Hindlimb muscle (tissue), 1 donor: ENCODE measurements at places on chromosomes 11 and 22.

DNA sequence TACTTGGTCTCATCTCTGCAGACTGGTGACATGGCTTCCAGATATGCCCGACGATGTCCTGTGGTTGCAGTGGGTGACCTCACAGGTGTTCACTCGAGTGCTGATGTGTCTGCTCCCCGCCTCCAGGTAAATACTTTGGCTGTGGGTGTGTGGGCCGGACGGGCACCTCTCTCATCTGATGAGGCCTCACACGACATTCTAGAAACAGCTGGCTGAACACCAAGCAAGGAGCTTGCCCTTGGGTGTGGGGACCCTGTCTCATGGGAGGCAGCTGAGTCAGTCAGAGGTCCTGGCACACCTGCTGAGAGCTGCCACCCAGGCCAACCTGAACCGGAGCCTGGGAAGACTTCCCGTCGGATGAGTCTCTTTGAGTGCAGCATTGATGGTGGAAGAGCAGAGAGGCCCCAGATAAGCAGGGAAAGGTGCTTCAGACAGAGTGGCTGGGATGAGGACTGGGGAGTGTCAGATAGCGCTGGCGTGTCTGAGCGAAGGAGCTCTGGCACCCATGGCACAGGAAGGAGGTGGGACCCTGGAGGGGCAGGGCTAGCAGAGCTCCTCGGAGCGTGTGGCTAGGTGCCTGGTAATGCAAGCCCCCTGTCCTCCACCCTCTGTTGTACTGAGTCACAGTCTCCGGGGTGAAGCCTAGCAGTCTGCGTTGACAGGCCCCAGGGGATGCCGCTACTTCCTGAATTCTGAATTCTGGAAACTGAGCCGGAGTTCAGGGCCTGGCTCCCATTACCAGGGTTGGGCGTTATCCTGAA, 10.4 kb upstream of the SAMM50 start:
- DNase-seq, result no peak

DNA sequence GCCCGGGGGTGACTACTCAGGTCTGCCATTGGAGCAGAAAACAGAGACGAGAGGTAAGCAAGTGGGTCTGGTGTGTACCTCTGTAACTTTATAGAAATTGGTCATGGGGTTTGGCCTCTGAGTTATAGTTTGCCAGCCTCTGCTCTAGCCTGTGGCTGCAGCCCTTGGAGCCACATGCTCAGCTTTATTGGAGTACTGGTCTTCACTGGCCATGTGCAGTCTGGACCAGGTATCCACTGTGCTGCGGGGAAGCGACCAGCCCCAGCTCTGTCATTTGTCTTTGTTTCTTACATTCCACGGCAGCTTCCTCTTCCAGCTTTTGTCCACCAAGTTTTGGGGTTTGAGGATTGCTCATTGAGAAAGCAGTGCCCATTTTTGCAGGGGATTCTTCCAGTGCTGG, 453.4 kb downstream of the TBC1D22A start:
- no peak for DNase-seq

- DNase-seq, result no peak
Observed at GRCh38 chr11:105911454-105911853, 110.6 kb downstream of the MSANTD4 start.

DNA sequence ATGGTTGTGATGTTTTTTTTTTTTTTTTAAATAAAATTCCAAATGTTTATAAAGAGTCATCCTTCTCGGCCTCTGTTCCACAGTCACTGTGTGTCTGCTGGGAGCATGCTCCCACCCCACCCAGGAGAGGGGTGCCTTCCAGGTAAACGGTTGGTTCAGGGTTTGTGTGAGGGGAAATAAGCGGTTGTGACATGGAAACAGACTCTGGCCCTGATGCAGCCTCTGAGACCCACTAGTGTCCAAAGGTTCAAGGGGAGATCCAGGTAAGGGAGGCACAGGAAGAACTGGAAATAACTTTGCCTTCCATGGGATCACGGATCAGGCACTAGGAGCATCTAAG, 6.0 kb upstream of the GAS2L1 start:
- no peak for DNase-seq

DNA sequence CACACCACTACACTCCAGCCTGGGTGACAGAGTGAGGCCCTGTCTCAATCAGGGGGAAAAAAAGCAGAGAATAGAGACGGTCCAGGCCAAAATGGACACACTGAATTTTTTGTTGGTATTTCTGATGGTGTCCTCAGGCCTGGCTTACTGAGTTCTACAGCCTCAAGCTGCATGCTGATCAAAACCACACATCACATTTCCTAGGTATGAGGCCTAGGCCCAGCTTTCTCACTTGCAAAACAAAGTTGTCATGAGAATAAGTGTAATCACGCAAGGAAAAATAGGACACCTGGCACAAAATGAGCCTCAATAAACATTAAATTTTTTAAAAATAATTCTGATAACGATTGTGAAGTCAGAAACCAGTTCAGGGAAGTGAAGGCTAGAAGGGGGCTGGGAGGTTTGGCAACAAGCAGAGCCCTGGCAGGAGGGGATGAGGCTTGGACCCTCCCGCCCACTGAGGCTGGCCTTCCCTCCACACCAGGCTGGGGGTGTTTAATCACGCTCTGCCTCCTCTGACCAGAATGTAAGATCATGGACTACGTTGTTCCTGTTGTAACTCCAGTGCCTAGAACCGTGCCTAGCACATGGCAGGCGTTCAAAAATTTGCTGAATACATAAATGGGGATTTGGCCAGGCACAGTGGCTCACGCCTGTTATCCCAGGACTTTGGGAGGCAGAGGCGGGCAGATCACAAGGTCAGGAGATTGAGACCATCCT, 18.1 kb downstream of the PACSIN2 start:
- DNase-seq, result no peak

- DNase-seq, result no peak
Observed at GRCh38 chr11:102564110-102564509, 33.6 kb upstream of the MMP7 start.

- no peak for DNase-seq
Observed at GRCh38 chr11:86753459-86753858, 46.9 kb upstream of the PRSS23 start.

GRCh38 chr22:44396021-44396726, 83.4 kb upstream of the SHISAL1 start:
- no peak for DNase-seq

- DNase-seq, result no peak
Observed at GRCh38 chr22:25883482-25884033, 141.6 kb downstream of the MYO18B start.

DNA sequence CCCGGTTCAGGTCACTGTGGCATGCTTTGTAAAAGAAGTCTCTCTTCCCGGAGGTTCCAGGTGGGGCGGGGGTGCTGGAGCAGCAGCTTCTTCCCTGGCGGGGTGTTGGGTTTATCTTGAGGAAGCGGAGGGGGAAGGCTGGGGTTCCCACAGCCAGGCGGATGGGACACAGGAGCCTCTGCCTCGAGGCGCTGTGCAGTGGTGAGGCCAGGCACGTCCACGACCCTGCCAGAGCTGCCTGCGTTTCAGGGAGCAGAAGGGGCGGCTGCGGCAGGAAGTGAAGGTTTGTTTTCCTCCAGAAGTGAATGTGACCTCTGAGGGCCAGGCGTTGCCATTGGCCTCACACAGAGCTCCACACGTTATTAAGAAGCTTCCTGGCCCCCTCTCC, 20.1 kb upstream of the ADORA2A start:
- no peak for DNase-seq

- no peak for DNase-seq
Observed at GRCh38 chr11:110991661-110992355, 253.7 kb upstream of the POU2AF2 start.

- DNase-seq, result no peak
Observed at GRCh38 chr22:24789516-24789915, 15.0 kb upstream of the PIWIL3 start.

DNA sequence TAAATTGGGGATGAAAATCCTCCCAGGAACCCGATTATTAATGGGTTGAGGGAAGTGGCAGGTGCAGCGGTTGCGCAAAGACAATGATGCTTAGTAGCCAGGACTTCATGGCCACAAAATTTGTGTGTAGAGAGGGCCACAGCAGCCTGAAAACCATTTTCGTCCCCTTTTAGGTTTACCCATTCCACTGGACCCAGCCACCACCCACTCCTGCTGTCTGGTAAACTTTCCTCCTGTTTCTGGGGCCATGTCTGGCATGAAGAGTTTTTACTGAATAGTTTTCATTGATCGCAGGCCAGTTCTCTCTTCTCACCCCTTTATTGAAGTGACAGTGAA, 69.5 kb upstream of the SYT13 start:
- DNase-seq, result no peak

- peak; percentile 56 for DNase-seq
Observed at GRCh38 chr22:30920407-30920806, 48.2 kb downstream of the MORC2 start.

DNA sequence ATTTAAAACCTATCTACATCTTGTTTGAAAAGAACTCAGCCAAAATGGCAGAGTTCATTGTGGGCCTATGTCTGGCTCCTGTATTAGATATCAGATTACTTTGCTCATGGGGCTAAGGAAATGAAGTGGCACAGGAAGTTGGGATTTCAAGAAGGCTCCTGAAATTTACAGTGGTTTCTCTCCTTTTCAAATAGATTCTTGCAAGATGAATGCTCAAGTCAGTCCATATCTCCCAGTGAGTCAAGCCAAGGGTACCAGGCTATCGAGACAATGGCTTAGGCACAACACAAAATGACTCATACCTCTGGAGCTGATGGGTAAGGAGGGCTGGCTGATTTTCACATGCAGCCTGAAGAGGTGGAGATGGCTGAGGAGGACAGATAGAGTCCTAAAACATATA, 24.1 kb upstream of the APOA1 start:
- DNase-seq, result no peak

- DNase-seq, result no peak
Observed at GRCh38 chr11:118290923-118291322, 13.6 kb upstream of the CD3E start.

DNA sequence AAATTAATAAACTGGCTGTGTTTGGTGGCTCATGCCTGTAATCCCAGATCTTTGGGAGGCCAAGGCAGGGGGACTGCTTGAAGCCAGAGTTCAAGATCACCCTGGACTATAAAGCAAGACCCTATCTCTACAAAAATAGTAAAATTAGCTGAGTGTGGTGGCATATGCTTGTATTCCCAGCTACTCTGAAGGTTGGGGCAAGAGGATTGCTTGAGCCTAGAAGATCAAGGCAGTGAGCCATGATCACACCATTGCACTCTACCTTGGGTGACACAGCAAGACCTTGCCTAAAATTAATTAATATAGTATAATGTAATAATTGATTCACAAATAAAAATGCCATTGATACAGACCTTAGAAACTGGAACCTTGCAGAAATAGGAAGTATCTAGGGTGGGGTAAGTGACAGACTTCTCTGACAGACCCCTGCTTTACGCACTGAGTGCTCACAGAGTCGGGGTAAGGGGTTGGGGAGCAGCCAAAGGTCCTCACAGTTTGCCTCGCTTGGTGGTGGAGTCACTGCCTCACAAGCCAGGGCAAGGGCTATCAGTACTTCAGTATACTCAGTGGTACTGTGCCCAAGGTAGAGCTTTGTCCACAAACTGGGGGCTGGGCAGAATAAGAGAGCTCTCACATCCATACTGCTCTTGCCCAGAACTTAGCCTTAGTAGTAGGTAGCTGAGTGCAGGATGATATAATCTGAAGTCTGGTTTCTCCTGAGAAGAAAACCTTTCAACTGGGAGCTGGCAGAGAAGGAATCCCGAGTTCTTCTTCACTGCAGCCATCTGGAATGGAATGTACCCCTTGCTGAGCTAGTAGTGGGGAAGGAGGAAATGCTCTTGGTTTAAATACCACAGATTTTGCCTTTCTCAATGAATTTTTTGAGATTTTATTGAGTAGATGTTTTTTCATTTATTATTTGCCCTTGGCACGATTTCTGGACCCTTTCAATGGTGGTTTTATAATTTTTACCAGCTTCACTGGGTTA, 65.5 kb downstream of the EMSY start:
- DNase-seq, result no peak

DNA sequence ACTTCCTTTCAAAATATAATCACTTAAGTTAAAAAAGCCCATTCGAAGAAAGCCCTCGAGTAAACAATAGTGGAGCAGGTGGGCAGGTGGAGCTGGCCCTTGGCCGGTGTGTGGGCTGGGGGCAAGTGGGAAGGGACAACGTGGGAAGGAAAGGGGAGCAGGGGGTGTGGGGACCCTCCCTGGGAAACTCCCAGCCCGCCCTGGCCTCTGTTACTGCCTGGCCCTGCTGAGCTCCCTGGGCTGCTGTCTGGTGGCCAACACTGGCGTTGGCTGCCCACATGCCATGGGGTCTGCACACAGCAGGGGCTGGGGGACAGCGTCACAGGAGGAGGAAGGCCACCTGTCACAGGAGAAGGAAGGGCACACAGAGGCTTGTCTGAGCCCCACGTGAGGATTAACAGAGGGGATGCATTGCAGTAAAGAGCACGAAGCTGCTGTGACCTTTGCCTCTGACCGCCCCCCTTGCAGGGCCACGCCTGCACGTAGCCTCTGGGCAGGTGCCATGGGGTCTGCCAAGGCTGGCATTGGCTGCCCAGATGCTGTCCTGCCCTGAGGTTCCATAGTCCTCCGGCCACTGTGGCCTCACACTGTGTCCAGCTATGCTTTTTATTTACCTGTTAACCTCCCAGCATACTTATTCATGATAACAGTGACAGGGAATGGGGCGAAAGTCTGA, 36.2 kb upstream of the CCDC188 start:
- DNase-seq, result no peak

DNA sequence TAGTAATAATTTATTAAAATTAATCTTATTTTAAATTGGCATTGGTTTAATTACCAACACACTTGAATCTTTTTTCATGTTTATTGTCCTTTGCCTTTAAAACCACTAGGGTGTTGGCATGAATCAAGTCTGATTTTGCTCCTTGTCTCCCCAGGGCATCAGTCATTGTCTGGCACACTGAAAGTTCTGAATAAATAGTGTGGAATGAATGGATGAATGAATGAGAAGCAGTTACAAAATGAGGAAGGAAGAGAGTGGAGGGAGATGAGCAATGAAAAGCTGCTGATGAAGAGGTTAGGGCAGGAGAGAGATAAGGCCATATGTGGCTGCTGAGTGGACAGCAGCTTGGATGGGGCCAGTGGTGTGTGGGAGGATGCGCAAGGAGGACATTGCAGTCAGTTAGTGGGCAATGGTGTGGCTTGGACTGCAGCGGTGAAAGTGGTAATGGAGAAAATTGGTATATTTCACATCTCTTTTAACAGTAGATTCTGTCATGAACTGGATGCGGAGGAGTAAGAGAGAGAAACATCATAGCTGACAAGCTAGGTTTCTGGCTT, 132.0 kb downstream of the SPON1 start:
- no peak for DNase-seq

DNA sequence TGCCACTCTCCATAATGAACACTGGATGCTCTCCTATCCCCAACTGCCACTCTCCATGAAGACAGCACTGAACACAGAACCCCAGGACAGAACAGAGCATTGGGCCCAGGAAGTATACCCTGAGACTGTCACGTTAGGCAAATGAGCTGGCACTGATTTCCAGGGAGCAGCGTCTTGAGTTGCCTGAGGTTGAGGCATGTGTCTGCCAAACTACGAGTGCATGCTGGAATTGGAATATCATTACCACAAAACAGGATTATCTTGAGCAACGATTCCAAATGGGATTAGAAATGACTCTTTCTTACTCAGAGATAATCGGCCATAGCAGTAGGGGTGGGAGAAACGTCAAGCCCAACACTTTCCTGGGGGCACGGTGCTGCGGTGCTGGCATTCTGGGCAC, 39.9 kb downstream of the CLPB start:
- no peak for DNase-seq
